ENCODE measurements at places on chromosomes 1 and 21. TPM values are rescaled to one million over a fixed set of nuclear protein-coding genes. Genes with fewer than 3 reads are reported as not detected.

DNA sequence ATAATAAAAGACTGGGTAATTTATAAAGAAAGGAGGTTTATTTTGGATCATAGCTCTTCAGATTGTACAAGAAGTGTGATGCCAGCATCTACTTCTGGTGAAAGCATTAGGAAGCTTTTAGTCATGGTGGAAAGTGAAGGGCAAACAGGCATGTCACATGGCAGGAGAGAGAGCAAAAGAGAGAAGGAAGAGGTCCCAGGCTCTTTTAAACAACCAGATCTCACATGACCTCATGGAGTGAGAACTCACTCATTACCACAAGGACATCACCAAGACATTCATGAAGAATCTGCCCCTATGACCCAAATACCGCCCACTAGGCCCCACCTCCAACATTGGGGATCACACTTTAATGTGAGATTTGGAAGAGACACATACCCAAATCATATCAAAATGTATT is 10.0 kb downstream of the RPTN start:
- H3K27me3 ChIP-seq, result no peaks in the 10 kb centered on the region
- no peaks in the 10 kb centered on the region for H3K4me1 ChIP-seq
- DNase-seq, result no peak
- H3K4me3 ChIP-seq, result no peak overlapping the region
- H3K27ac ChIP-seq, result no peak overlapping the region
- no peaks in the 10 kb centered on the region for H3K36me3 ChIP-seq

GRCh38 chr1:150954708-150955107 is 19.9 kb downstream of the CERS2 start:
- no peak overlapping the region for H3K4me3 ChIP-seq
- no peaks in the 10 kb centered on the region for H3K4me1 ChIP-seq
- no peaks in the 10 kb centered on the region for H3K27me3 ChIP-seq
- DNase-seq, result no peak
- peaks cover 99% of the 10 kb centered on the region for H3K36me3 ChIP-seq
- H3K27ac ChIP-seq, result no peak overlapping the region

GRCh38 chr21:29667651-29668050 is 272.1 kb downstream of the GRIK1 start:
- H3K4me3 ChIP-seq, result no peak overlapping the region
- H3K36me3 ChIP-seq, result no peaks in the 10 kb centered on the region
- H3K27me3 ChIP-seq, result no peaks in the 10 kb centered on the region
- H3K27ac ChIP-seq, result no peak overlapping the region
- no peak for DNase-seq

DNA sequence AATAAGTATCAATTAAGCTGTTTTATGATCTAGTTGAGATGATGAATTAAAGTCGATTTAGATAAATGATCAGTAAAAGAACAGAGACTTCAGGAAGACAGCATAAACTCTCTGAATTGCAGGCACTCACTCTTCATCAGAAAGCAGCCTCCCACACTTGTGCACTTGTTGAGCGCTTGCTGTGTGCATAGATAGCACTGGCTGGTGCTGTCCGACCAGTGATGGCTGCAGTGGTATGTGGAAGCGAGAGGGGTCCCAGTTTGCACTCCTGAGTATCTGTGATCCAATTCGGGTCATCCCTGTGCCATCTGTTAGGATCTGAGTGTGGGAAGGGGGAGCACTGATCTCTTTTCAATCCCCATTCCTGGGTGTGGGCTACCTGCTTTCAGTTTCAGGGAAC is 137.8 kb downstream of the CAMTA1 start:
- no peaks in the 10 kb centered on the region for H3K4me1 ChIP-seq
- no peaks in the 10 kb centered on the region for H3K36me3 ChIP-seq
- no peak overlapping the region for H3K4me3 ChIP-seq
- no peak overlapping the region for H3K27ac ChIP-seq
- H3K27me3 ChIP-seq, result no peaks in the 10 kb centered on the region

- peaks cover 11% of the 10 kb centered on the region for H3K36me3 ChIP-seq
- no peak overlapping the region for H3K4me3 ChIP-seq
Measured at GRCh38 chr1:210464519-210465039, 135.9 kb downstream of the HHAT start.

DNA sequence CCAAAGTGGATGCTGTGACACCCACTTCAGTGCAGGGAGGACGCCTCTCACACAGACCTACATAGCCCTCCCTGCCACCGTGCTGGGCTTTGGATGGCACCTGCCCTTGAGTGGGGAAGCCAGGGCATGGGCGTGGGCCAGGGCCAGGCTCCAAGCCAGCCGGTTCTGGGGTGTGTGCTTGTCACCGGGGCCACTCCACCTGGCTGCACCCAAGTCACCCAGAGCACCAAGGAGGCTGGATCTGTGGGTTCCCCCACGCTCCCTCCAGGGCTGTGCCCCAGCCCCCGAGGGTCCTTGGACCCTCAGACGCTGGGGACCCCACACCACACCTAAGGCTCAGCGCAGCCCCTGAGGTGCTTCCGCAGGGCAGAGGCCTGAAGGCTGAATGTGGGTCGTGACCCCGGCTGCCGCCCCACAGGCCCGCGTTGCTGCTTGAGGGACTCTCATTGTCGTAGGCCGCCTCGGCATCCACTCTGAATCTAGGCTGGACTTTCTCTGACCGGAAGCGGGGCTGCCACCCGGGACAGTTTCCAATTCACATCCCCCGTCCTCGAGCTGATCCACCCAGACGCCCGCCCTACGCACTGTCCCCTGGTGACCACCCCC is 1.5 kb downstream of the MXRA8 start:
- peak overlapping the region; percentile 86 for H3K27ac ChIP-seq
- no peak for DNase-seq
- H3K4me1 ChIP-seq, result no peaks in the 10 kb centered on the region
- H3K27me3 ChIP-seq, result no peaks in the 10 kb centered on the region
- peaks cover 28% of the 10 kb centered on the region for H3K36me3 ChIP-seq
- H3K4me3 ChIP-seq, result peak overlapping the region; percentile 66

DNA sequence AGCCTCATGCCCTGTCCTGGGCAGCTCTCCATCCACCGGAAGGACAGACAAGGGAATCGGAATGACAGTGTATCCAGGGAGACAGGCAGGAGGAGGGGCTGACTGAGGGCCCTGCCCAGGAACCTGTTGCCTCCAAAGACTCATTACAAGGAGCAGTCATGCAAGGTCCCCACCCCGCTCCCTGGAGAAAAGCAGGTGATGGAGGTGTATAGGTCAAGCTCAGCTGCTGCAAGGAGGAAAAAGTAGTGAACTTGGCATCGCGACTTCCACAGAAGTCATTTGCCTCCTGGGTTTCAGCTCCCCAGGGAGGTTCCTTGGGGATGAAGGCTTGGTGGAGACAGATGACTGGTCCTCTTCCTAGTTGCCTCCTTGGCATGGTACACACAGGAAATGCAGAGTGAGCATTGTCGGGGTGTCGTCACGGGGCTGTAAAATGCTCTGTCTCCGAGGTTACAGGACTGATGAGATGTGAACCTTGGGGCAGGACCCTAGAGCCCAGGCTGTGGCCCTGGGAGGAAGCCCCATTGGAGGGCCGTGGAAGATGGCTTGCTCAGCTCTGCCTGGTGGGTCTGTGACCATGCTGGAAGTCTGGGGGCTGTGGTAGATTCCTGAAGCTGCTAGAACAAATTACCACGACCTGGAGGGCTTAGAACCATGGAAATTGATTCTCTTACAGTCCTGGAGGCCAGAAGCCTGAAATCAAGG is 219.6 kb upstream of the C1orf174 start:
- no peaks in the 10 kb centered on the region for H3K36me3 ChIP-seq
- no peak overlapping the region for H3K27ac ChIP-seq
- no peak overlapping the region for H3K4me3 ChIP-seq
- no peak for DNase-seq

GRCh38 chr1:68046885-68047658 is 3.4 kb downstream of the DIRAS3 start:
- H3K36me3 ChIP-seq, result peaks cover 11% of the 10 kb centered on the region
- no peaks in the 10 kb centered on the region for H3K4me1 ChIP-seq
- H3K4me3 ChIP-seq, result no peak overlapping the region
- DNase-seq, result no peak
- no peaks in the 10 kb centered on the region for H3K27me3 ChIP-seq
- no peak overlapping the region for H3K27ac ChIP-seq

DNA sequence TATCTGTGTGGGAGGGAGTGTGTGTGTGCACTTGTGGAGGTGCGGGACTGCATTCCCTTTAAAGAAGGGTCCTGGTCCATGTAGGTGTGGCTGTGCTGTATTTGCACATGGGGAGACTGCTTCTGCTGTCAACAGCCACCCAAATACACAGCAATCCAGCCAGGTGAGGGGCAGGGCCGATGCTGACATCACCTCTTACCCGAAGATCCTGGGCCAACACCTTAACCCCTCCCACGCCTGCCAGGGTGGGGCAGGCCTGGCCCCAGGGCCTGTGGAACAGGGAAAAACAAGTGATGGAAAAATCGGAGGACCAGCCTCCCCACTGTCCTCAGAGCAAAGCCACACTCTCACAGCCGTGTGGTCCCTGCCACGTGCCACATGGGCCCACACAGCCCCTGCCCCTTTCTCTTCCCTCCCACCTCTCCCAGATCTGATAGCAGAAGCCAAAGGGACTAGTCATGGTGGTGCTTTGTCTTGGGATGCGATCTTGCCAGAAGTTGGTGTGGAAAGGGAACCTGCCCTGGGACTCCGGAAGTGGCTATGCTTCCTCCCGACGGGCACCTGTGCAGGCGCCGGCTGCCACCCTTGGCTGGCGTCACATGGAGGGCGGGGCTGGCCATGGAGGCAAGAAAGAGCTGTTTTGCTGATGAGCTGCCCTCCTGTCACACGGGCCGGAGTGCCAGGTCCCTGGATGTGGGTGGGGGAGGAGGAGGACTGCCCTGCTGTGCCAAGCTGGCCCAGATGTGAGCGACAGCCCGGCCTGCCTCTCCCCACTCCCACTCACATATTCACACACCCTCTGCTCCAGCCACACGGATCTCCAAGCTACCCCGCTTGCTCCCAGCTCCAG is 7.8 kb upstream of the CASZ1 start:
- H3K27me3 ChIP-seq, result no peaks in the 10 kb centered on the region
- H3K36me3 ChIP-seq, result no peaks in the 10 kb centered on the region
- no peak overlapping the region for H3K27ac ChIP-seq
- no peak overlapping the region for H3K4me3 ChIP-seq
- DNase-seq, result no peak

DNA sequence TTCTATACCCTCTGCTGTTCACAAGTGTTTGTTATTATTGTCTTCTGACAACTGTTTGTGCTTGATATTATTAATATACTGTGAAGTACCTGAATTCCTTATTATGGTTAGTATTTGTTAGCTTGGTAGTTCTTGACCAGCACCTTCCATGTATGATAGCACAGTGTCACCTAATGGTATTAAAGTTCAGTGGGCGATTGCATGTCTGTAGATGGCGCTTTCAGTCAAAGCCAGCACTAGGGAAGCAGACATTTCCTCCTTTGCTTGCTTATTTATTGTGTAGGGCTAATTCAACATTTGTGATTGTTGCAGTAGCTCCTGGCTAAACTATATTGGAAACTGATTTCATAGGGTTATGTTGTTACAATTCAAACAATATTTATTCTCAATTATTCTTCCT is 218.0 kb downstream of the ZP4 start:
- H3K36me3 ChIP-seq, result no peaks in the 10 kb centered on the region
- no peaks in the 10 kb centered on the region for H3K4me1 ChIP-seq
- no peaks in the 10 kb centered on the region for H3K27me3 ChIP-seq
- H3K4me3 ChIP-seq, result no peak overlapping the region
- no peak overlapping the region for H3K27ac ChIP-seq

DNA sequence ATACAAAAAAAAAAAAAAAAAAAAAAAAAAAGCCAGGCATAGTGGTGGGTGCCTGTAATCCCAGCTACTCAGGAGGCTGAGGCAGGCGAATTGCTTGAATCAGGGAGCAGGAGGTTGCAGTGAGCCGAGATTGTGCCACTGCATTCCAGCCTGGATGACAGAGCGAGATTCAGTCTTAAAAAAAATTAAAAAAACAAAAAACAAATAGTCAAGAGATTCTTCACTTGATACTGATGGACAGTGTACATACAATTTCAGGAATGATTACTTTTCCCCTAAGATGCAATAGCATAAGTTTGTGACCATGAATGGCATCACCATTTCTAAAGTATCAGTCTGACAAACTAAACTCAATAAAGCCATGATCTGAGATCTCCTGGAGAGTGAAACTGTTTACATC is 60.8 kb upstream of the IVNS1ABP start:
- H3K27me3 ChIP-seq, result no peaks in the 10 kb centered on the region
- DNase-seq, result no peak
- no peak overlapping the region for H3K4me3 ChIP-seq
- H3K27ac ChIP-seq, result no peak overlapping the region

DNA sequence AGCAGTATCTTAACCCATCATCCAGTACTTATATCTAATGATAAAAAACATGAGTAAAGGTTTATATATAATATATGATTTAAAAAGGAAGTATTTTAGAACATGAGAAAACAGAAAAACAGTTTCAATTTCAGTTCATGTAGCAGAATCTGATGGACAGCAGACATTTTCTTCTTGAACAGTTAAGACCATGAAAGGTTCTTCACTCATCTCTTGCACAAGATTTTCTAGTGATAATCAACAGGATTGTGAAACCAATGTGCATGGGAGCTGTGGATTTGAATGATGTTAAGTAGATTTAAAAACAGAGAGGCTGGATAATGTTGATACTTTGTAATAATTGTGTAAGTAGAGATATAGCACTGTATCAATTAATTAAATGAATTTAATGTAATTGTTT is 1297.6 kb downstream of the BRINP3 start:
- no peaks in the 10 kb centered on the region for H3K27me3 ChIP-seq
- H3K4me1 ChIP-seq, result no peaks in the 10 kb centered on the region
- no peak overlapping the region for H3K27ac ChIP-seq
- no peak for DNase-seq

DNA sequence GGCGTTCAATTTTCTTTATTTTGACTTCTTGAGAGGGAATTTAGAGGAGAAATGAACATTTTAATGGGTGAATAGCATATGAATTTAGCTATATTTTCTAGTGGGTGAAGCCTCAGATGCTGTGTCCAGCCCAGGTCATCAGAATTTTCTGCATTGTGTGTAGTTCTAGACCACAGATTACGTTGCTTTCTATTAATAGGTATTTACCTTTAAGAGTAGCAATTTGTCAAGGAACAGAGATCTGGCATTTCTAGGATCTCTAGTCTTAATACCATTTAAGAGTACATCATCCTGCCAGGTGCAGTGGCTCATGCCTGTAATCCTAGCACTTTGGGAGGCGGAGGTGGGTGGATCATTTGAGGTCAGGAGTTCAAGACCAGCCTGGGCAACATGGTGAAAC is 20.7 kb downstream of the TDRD5 start:
- H3K4me1 ChIP-seq, result no peaks in the 10 kb centered on the region
- H3K4me3 ChIP-seq, result no peak overlapping the region
- no peak for DNase-seq
- no peaks in the 10 kb centered on the region for H3K36me3 ChIP-seq
- H3K27ac ChIP-seq, result no peak overlapping the region
- H3K27me3 ChIP-seq, result no peaks in the 10 kb centered on the region

GRCh38 chr1:183723571-183723970 is 70.5 kb upstream of the APOBEC4 start:
- H3K27me3 ChIP-seq, result no peaks in the 10 kb centered on the region
- no peaks in the 10 kb centered on the region for H3K36me3 ChIP-seq
- no peak overlapping the region for H3K4me3 ChIP-seq
- no peaks in the 10 kb centered on the region for H3K4me1 ChIP-seq

GRCh38 chr1:217660353-217661062 is 29.4 kb downstream of the SPATA17 start:
- H3K27me3 ChIP-seq, result no peaks in the 10 kb centered on the region
- no peaks in the 10 kb centered on the region for H3K4me1 ChIP-seq
- H3K27ac ChIP-seq, result no peak overlapping the region
- no peaks in the 10 kb centered on the region for H3K36me3 ChIP-seq
- DNase-seq, result no peak
- H3K4me3 ChIP-seq, result no peak overlapping the region

OR2T35 gene
- total RNA-seq, result not detected

SPRR2F gene
- total RNA-seq, result not detected

CFAP45 gene
- total RNA-seq, result 0.39 TPM

PTGFRN gene
- total RNA-seq, result 19.0 TPM

UBL4B gene
- not detected for total RNA-seq

RXRG gene
- 4.0 TPM for total RNA-seq

WNT3A gene
- total RNA-seq, result not detected

TRPM2 gene
- 9.6 TPM for total RNA-seq

LCE1F gene
- not detected for total RNA-seq

ARHGEF10L gene
- total RNA-seq, result 43.9 TPM

Data from tibial nerve (tissue), 4 donors.